Jurkat, Clone E6-1 (cell line): ENCODE measurements at places on chromosomes 4 and X.

DNA sequence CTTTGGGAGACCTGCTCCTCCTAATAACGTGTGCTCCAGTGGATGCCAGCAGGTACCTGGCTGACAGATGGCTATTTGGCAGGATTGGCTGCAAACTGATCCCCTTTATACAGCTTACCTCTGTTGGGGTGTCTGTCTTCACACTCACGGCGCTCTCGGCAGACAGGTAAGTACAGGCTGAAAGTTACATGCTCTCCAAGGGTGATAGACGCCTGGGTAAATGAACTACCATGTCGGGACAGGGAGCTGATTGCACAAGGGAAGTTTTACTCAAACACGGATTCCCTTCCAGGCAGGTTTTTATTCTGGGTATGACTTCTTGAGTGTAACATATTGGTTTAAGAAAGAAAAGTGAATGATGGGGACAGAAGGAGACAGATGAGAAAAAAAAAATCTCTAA lies 836 bp downstream of the GRPR start:
- DNase-seq, result no peak

- no peak for DNase-seq
Observed at GRCh38 chr4:123784626-123785025, 388.0 kb downstream of the SPRY1 start.

- DNase-seq, result no peak
Observed at GRCh38 chr4:53654300-53654758, 63.0 kb upstream of the LNX1 start.

DNA sequence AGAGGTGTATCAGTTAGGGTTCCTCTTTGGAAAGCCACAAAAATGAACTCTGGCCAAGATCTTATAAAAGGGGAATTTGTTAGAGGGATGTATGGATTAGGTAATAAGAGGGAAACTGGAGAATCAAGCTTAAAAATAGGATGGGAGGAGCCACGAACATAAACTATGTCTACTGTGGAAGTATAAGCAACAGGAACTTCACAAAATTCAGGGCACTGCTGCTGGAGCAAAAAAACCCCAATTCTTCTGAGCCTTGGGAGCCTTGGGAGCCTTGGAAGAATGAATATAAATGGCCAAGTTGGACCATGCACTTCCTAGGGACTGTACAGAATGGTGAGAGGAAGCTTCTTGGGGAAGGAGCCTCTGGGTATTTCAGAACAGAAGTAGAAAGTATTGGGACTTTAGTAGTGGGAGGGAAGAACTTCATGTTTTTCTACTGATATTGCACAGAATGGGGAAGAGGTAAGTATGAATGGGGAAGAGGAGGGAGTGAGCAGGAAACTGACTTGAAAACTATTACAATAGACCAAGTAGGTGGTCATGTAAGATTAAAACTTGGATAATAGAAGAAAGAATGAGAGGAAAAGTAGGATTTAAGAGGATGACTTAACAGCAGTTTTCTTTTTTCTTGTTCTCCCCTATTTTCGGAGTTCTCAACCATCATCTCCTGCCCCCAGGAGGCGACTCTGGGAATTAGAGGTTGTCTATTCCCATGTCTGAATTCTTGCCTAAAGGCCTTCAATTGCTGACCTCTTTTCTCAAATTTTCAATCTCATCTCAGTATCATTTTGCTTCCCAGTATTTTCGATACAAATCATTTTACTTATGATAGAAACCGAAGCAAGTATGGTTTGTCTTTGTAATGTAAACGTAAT lies 44.4 kb upstream of the TAPT1 start:
- no peak for DNase-seq

- DNase-seq, result peak; percentile 44
Observed at GRCh38 chr4:4502694-4503311, 39.0 kb downstream of the STX18 start.

GRCh38 chr4:119518230-119518892 lies 110.2 kb downstream of the PDE5A start:
- no peak for DNase-seq

- DNase-seq, result no peak
Observed at GRCh38 chr4:156473151-156473550, 498.4 kb downstream of the PDGFC start.

- no peak for DNase-seq
Observed at GRCh38 chrX:3191796-3192195, 150.5 kb downstream of the ARSF start.

GRCh38 chrX:578531-578930 lies 52.1 kb upstream of the SHOX start:
- no peak for DNase-seq

- no peak for DNase-seq
Observed at GRCh38 chrX:63967551-63967950, 182.5 kb upstream of the ARHGEF9 start.

DNA sequence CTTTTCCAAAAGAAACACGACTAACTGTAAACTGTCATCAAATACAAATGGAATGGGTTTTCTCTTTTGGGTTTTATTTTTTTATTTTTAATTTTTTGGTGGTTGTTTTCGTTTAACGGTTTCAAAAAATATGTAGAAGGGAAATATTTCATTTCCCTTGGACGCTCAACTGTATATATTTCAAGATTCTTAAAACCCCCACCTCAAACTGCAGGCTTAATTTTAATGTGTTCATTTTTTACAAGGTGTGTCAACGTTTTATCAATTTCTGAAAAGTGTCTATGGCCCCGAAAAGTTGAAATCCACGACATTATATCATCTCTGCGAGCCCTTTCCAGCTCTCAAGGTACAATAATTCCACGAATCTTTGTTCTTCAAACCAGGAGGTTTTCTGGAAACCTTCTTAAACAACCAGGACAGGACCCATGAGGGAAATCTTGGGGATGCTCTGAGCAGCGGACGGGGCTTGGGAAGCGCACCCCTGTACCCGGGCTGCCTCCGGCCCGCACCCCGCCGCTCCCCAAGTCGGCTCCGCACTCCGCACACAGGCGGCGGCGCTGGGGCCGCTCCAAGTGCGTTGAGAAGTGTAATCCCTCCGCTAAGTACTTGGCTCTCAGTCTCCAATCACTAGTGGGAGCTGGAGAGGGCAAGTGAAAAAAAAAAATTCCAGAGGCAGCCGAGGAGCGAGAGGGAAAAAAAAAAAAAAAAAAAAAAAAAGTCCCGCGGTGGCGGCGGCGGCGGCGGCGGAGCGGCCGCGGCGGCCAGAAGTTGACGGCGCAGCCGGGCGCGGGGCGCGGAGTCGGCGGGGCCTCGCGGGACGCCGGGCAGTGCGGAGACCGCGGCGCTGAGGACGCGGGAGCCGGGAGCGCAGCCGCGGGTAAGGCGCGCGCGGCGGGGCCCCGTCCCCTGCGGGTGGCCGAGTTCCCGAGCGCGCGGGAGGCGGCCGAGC lies at the start of gene BMPR1B:
TSS of gene BMPR1B (plus strand) at position 764 of the 949 bp plus-strand sequence. CDS start 346,470 bp downstream, outside the sequence.
- DNase-seq, result no peak

- no peak for DNase-seq
Observed at GRCh38 chr4:62324215-62324614, 1124.1 kb downstream of the ADGRL3 start.
